ENCODE measurements at places on chromosomes 11 and 22.

GRCh38 chr22:46043339-46043738, 66.4 kb upstream of the WNT7B start:
- no peak for DNase-seq

- DNase-seq, result no peak
Measured at GRCh38 chr11:102985850-102986249, 30.3 kb upstream of the MMP13 start.

DNA sequence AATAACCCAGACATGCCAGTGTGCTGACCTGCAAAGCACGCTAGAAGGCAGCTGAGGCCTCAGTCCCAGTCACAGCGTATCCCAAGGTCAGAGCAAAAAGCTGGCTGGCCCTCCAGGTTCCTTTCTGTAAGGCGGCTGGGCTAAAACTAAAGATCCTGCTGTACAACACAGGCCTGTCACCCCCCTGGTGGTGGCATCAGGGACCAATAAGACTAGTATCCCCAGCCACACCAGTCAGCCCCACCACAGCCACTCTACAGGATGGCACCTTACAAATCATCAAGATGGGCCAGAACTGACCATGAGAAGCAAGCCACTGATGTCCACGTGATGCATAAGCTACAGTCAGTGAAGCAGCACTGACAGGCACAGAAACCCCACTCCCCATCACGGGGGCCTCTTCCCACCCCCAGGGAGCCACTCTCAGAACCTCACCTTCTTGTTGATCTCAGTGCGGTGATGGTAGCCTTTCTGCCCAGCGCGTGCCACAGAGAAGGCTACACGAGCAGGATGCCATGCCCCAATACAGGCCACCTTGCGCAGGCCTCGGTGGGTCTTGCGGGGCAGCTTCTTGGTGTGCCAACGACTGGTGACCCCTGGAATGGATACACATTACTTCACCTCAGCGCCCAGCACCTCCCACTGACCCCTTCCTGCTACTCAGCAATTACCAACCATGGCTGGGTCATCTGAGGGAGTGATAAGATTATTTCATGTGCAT, 5.0 kb downstream of the RPL3 start:
- no peak for DNase-seq

- DNase-seq, result no peak
Measured at GRCh38 chr22:44525941-44526778, 28.1 kb upstream of the RTL6 start.

DNA sequence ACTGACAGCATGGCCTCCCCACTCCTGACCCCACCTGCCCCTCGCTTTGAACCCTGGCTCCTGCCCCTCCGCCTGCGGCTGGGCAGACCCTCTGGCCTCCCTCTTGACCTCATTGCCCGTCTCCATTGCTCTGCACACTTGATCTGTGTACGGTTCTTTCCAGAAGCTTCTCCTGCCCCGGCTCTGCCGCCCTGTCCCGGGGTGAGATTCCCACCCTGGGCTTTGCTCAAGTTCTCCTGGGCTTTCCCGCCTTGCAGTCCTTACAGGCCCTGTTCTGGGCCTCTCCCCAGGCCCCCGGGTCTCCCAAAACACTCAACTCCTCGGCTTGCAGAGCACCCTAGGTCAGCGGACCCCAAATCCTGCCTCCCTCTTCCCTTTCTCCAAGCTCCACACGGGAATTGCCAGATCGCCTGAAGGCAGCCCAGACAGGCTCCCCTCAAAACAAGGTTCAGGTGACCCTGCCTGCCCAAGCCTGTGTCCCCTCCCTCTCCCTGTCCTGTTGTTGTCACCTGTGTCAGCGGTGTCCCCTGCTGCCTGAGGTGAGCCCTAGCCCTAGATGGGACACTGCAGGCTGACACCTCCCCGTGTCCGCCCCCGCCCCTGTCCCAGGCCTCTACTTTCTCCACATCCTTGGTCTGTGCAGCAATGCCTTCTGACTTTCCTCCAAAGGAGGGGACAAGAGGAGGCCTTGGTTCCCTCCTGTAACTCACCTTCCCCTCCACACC, 1.5 kb downstream of the GAL start:
- DNase-seq, result no peak

- no peak for DNase-seq
Measured at GRCh38 chr11:134485316-134485715, 73.3 kb upstream of the B3GAT1 start.

GRCh38 chr11:105315287-105315686, 175.7 kb upstream of the CARD18 start:
- DNase-seq, result no peak

DNA sequence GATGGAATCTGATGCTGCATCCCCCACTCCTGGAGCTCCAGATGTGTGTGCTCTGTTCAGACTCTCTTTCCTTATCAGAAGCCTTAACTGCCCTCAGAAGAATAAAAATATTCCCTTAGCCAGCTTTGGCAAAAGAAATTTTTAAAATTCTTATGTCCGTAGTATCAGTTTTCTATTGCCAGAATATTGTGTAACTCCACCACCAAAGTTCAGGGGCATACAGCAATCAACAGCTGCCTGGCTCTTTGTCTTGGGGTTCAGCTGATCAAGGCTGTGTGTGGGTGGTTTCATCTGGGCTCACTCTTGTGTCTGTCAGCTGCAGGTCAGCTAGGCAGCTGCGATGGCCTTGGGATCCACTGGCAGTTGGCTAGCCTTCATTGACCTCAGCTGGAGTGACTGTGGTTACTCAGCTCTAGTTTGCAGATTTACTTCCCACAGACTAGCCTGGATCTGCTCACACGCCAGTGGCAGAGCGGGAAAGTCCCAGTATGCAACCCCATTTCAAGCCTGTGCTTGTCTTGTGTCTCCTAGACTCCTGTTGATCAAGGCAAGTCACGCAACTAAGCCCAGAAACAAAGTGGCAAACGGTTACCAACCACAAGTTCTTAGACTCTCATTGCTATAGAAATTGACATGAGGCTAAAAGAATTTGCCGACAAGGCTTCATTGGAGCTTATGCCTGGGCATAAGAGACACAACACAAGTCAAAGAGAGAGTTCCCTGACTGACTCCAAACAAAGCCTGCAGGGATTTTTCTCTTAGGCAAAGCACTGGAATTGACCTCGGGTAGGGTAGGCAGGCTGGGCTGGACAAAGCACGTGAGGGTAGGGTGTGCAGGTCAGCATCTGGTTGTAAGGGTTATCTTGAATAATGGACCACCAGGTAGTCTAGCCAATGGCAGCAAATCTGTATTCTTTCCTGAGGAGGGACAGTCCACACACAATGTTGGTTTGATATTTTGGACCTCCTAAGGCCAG, 7.5 kb downstream of the TMEM138 start:
- no peak for DNase-seq

DNA sequence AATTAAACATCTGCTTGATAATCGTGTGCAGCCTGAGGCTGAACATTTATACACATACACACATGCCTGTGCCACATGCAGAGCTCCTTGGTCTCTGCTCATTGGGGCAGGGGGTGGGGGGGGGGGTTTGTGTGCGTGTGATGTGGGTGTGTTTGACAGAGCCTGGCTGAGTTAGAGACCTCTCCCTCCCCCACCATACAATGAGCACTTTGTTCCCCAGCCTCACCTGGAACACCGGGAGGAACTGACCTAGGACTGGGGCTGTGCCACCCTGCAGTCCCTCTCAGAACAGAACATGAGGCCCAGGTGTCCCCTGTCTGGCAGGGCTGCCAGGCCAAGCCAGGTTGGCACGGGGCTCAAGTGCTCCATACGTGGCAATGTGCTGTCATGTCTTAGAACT, 96.6 kb downstream of the TP53I11 start:
- no peak for DNase-seq

DNA sequence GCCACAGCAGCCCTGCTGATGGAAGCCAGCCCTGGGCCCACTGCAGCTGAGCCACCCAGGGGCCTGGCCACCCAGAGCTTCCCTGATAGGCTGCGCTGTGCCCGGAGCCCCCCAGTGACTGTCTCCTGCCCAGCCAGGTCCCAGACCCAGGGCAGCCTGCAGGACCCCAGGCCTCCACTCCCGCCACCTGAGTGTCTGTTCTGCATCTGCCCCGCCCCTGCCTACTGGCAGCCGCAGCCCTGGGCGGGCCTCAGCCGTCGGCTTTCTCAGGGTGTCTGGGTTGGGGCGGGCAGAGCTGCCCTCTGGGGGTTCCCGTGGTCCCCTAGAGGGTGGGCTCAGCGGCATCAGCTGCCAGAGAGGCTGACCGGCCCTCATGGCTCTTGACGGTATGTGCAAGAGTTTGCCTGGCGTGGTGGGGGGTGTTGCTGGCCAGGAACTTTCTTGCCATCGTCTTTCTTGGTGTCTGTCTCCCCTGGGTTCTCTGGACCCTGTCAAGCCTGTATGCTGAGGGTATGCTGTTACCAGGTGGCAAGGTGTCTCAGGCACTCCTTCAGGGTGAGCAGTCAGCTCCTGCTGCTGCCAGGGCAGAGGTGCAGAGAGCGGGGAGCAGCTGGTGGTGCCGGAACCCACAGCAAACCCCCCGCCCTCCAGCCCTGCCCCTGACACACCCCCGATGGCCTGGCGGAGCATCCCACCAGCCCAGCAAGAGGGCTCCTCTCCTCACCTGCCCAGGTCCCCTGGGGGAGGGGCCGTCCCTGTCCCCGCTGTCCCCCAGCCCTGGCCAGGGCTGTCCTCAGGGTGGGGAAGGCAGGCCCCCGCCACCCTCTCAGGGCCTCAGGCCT, 12.2 kb upstream of the PIM3 start:
- DNase-seq, result peak; percentile 16

- no peak for DNase-seq
Measured at GRCh38 chr11:87259736-87260135, 222.0 kb downstream of the TMEM135 start.

DNA sequence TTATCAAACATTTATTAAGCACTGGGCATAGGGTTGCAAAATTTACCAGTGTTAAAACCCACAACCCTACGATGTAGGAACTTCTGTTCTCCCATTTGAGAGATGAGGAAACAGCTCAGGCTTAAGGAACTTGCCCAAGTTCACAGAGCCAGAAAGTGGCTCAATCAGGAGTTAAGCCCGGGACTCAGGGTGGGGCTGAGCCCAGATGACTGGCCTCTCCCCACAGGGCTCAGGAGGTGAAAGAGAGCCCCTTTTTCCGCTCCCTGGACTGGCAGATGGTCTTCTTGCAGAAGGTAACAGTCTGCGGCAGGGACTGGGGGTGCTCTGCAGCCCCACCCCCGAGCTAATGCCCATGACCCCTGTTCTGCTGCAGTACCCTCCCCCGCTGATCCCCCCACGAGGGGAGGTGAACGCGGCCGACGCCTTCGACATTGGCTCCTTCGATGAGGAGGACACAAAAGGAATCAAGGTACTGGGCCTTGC, 5.6 kb upstream of the ANKRD13D start:
- DNase-seq, result no peak

GRCh38 chr11:5266609-5267008, 3.1 kb downstream of the HBE1 start:
- no peak for DNase-seq

DNA sequence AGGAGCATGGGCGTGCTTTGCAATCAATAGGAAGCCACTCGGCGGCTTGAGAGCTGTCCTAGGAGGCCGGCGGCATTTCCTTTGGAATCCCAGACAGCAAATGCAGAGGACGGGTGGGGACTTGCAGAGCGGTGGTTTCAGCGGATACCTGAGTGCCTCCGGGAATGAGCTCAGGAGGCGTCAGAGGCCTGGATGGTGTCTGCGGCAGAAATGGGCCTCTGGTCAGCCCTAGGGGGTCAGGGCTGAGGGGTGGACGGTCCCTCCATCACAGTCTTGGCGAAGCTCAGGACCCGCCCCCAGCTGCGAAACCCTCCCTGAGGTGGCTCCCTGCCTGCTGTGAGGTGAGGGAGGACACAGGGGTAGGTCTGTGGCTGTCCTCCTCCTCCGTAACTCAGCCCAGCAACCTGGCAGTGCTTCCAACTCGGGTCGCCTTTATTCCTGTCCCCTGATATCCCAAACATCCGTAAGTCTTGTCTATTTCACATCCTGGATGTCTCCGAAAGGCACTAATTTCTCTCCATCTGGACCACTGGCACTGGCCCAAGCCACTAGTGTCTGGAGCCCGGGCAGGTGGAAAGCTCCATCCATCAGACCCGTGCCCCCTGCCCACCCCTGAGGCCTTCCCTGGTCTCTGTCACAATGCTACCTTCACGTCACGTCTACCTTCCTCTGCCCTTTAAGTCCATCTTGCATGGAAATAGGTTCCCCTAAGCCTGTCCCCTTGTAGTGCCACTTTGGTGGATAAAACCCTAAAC, 686.6 kb downstream of the BRD1 start:
- no peak for DNase-seq

DNA sequence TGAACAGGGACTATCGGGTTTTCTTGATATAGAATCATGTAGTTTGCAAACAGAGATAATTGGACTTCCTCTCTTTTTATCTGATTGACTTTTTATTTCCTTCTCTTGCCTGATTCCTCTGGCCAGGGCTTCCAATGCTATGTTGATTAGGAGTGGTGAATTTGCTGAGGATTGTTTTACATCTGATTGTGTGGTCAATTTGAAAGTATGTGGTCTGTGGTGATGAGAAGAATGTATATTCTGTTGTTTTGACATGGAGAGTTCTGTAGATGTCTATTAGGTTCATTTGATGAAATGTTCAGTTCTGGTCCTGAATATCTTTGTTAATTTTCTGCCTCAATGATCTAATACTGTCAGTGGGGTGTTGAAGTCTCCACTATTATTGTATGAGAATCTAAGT, 713.2 kb upstream of the CCDC179 start:
- DNase-seq, result no peak

DNA sequence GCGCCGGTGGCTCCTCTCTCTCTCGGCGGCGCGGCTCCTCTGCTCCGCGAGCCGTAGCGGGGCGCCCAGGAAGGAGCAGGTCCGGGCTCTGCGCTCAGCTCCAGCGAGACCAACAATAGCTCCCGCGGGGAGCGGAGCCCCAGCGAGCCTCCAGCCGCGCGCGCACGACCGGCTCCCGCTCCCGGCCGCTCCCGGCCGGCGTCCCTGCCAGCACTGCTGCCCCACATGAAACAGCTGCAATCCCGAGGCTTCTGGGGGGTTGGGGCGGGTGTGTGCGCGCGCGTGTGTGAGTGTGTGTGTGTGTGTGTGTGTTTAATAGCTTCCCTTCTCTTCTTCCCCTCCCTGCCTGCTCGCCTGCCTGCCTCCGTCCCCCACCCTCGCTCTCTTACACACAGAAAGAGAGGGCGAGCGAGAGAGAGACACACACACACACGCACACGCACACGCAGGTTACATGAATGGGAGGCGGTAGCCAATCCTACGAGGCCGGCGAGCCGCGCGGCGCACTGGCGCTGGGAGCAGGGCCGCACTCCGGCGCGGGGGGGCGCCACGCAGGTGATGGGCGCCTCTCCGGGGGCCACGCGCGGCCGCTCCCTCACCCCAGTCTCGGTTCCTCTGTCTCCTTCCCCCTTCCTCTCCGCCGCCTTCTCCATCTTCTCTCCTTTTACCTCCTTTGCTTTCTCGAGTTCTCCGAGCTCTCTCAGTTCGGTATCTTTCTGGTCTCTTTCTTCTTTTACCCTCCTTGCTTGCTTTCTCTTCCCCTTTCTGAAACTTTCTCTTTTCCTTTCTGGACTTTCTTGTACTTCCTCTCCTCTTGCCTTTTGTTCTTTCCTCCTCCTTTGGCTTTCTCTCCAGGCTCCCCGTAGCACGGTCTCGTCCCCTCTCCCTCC, at the start of gene TENM4:
Gene TENM4 (minus strand): TSS at position 460 of the 890 bp plus-strand sequence. CDS start 371,086 bp downstream, outside the sequence.
- DNase-seq, result peak; percentile 95

- no peak for DNase-seq
Measured at GRCh38 chr11:3745161-3745560, 52.2 kb downstream of the NUP98 start.

- peak; percentile 63 for DNase-seq
Measured at GRCh38 chr11:64141081-64141783, 24.7 kb downstream of the MACROD1 start.

GRCh38 chr22:24282401-24282800, 11.8 kb downstream of the SPECC1L start:
- DNase-seq, result no peak
